ENCODE measurements at places on chromosomes 12 and 14. TPM values are rescaled to one million over a fixed set of nuclear protein-coding genes. Genes with fewer than 3 reads are reported as not detected.

DNA sequence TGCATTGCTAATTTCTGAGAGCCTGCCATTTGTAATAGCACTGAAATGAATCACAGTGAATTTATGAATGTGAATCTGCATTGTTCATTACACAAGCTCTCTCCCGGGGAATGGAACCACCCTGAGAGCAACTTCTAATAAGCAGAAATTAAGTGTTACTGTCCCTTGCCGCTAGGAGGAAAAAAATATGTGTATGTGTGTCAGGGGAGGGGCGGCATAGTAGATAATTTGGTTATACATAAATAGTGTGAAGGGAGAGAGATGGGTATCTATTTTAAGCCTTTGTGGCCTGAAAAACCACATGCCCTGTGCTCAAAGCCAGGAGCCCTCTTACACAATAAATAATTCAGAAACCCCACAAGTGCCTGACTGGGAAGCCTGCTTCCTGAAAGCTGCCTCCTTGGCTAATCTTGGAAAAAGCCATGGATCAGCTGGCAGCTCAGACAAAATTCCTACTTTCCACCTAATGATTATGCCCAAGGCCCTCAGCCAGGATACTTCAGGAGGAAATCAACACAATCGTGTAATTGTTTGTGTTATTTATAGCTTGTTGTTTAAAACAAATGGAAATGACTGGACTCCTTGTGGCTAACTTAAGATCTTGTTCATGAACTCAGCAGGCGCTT is 366.2 kb upstream of the KITLG start:
- no peaks in the 10 kb centered on the region for H3K4me1 ChIP-seq
- DNase-seq: no peak
- H3K27me3 ChIP-seq: no peaks in the 10 kb centered on the region

Gene IL23A
- total RNA-seq: 1.1 TPM

Gene ZDHHC22
- total RNA-seq: not detected

GRCh38 chr14:104246401-104247335 is 108.3 kb downstream of the KIF26A start:
- no peaks in the 10 kb centered on the region for H3K4me1 ChIP-seq
- H3K27me3 ChIP-seq: no peaks in the 10 kb centered on the region
- H3K4me3 ChIP-seq: no peak overlapping the region
- no peaks in the 10 kb centered on the region for H3K36me3 ChIP-seq

DNA sequence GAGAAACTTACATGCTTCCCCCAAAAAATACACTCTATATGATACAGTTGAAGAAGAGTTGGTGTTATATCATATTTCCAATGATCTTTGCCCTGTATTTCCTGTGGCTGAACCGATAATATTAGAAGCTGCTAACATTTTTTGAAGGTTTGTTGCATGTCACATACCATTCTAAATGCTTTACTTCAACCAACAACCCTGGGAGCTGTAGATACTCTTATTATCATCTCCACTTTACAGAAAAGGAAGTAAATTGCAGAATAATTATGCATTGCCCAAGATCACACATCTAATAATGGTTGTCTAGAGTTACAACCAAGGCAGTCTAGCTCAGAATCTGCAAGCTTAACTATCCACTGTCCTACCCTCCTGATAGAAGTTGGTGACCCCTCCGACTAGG is 182.8 kb downstream of the NUAK1 start:
- H3K4me3 ChIP-seq: no peak overlapping the region
- no peaks in the 10 kb centered on the region for H3K36me3 ChIP-seq
- H3K27ac ChIP-seq: no peak overlapping the region

All from thyroid gland (tissue), 4 donors.